ENCODE measurements at places on chromosomes 16 and 17. TPM values are rescaled to one million over a fixed set of nuclear protein-coding genes. Genes with fewer than 3 reads are reported as not detected.
A peak's percentile ranks its signal among the peaks of the same experiment; 100 is the strongest.

GRCh38 chr17:79441356-79442160, 169.3 kb downstream of the RBFOX3 start:
- DNase-seq, result no peak

DNA sequence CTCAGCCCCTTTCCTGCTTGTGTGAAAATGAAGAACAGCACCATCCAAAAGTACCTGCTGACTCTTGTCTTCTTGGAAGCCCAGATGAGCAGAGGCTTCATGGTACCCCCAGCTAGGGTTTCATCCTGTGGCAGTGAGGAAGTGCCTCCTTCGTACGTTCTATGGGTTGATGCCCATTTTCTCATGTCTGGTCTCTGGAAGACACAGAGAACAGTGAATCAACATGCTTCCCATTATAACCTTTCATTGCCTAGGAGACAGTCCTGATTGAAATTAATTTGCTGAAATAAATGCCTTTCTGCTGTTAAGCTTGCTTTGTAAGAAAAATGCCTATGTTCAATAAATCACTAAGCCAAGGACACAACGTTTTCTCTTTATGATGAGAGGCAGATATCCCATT, 36.5 kb downstream of the RCVRN start:
- DNase-seq, result no peak

GRCh38 chr17:40295488-40296436, 8.1 kb downstream of the CDC6 start:
- no peak for DNase-seq

GRCh38 chr17:65850486-65850885, 289.0 kb upstream of the AXIN2 start:
- no peak for DNase-seq

LDHD gene
- total RNA-seq, result 0.83 TPM

DNA sequence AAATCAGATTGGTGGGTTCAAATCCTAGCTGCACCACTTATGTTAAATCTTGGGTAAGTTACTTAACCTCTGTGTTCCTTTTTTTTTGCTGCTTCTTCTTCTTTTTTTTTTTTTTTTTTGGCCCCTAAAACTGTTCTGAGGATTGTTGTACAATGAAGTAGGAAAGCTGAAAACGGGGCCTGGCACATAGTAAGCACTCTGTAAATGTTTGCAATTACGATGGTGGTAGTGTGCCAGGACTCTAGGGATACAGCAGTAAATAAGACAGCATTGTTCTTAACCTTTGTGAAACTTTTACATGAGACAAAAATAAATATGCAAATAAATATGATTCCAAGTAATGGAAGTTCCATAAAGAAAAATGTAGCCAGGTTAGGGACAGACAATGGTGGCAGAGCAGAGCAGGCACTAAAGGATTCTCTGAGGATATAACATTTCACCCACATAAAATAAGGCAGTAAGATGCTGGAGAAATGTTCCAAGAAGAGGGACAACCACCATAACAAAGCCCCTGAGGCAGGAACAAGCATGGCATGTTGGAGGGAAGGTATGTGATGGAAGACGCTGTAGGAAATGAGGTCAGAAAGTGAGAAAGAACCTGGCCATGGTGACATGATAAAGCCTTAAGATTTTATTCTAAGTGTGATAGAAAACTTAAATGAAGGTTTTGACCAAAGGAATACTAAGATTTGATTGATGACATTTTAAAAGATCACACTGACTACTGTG, 127.3 kb downstream of the NLK start:
- no peak for DNase-seq

DNA sequence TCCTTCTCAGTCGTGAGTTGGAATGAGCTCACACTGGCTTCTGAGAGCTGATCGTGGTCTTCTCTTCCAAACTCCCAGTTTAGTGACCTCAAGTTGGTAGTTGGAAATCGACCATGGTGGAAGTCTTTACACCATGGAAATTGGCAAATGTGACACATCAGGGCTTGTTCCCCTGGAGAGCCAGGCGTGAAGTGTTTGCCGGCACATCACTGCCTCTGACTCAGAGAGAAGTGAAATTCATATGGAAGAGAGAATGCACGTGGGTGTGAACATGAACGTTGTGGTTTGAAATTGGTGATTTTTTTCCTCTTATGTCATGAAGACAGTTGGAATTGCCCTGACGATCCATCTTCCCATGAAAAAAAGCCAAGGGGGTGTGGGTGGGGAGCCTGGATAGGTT, 47.4 kb downstream of the AXIN2 start:
- no peak for DNase-seq

DNAH3 gene
- total RNA-seq, result 0.33 TPM

DNA sequence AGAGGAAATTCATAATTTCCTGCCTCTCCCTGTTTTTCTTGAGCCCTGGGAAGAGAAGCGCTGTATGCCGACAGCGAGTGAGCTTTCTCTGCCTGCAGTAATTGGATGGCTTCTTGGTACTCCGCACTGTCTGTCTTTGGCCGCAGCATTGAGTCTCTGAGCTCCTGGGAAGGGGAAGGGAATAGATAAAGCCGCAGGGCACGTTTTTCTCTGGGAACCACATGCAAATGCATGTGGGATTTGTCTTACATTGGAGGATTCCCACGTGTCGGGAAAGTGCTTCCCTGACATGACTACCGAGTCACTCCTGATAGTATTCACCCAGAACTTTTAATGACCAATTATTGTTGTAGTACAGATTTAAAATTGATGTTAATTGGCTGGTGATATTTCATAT, 385.9 kb downstream of the CPPED1 start:
- no peak for DNase-seq

DNA sequence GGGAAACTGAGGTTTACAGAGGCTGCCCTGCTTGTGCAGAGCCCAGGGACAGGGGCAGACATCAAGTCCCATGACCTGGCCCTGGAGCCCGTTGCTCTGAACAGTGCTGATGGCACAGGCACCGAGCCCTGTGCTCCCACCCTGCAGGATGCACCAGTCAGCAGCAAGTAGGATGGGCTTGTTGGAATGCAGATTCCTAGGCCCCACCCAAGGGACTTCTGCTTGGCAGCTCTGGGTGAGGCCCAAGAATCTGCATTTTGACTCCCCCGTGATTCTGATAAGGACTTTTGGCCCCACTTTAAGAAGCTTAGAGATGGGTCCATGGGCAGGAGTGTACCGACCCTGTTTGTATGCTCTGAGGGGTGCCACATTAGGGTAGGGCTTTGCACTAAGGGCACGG, 23.3 kb downstream of the LASP1 start:
- DNase-seq, result no peak

GRCh38 chr16:47016700-47017133, 43.2 kb upstream of the DNAJA2 start:
- no peak for DNase-seq

- DNase-seq, result no peak
These were observed 14.7 kb upstream of the LITAF start for GRCh38 chr16:11601425-11601824.

DNA sequence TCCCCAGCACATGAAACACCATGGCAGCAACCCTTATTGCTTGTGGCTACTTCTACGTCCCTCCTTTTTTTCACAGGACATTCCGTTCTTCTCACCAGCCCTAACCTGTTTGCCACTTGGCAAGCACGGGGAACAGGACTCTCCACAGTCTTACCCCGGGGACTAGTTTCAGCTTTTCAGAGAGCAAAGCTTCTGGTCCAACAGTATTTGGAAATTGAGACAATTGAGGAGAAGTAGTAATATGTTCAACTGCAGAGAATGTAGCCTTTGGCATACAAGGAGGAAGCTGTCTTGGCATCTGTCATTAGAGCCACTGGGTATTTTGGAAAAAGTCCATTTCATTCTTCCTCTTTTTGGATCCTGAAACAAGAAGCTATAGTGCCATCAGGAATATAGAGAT, 65.7 kb downstream of the MAP2K6 start:
- DNase-seq, result no peak

DNA sequence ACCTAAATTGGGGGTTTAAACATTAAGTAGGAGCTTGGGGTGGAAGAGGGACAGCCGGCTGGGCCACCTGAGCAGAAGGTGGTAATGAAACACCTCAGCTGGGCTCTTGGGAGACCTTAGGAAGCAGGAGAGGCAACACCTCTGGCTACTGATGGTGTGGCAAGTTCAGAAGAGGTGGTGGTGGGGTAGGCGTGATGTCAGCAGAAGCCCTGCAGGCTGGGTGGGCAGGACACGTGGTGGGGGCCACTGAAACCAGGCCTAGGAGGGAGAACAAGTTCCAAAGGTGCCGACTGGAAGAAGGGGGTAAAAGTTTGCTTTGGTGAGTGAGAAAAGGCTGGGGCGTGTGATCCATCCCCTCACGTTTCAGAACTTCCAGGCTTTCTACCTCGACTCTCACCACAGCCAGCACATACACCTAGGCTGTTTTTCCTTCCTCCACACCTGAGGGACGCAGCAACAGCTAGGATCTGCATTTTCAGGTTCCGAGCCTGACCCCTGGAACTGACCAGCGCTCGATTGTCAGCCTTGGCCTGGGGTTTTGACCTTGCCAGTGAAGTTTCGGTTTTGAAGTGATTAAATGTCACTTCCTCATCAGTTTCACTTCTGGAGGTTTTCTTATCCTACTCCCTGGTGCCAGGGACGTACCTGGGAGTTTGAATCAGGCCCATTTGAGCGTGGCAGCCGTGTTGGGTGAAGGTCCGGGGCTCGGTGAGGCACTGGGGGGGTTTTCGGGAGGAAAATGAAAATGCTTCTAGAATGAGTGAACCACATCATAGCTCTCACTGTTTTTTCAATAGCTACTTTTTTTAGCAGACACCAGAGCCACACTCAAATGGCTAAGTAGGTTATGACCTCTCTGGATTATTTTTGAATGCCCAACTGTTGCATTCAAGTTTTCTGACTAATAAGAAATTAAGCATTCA, 10.0 kb downstream of the SNN start:
- DNase-seq, result no peak

- DNase-seq, result no peak
These were observed 265.9 kb upstream of the SALL1 start for GRCh38 chr16:51416926-51417325.

DNA sequence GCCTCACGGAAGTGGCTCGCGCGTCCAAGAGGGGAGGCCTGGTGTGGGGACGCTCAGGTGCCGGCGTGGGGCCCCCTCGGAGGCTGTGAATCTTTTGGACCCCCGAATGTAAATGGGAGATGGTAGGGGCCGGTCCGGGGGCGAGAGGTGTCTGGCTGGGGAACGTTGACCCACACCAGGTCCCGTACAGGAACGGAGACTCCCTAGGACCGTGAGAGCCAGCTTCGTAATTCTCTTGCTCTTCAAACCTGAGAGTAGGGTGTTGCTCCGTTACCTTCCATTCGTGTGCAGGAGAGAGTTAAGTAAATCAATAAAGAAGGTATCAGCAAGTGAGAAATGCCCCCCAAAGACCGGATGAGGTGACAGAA, 481 bp downstream of the LYRM1 start:
- no peak for DNase-seq

SSTR5 gene
- total RNA-seq, result not detected

DNA sequence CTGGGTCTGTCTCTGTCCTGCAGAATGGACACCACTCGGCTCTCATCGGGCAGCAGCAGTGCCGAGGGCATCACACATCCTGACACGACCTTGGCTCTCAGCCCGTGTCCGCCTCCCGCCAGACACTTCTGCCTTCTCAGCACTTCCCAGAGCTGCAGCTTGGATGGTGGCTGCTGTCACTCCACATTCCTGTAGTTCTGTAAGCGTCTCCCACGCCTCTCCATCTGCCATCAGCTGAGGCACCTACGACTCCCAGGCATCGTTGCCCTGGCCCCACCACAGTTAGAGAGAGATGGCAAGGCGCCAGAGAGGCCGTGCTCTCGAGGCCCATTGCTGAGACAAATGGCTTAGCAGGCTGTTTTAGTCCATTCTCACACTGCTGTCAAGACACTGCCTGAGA, 195.9 kb upstream of the CHMP6 start:
- DNase-seq, result no peak

DNA sequence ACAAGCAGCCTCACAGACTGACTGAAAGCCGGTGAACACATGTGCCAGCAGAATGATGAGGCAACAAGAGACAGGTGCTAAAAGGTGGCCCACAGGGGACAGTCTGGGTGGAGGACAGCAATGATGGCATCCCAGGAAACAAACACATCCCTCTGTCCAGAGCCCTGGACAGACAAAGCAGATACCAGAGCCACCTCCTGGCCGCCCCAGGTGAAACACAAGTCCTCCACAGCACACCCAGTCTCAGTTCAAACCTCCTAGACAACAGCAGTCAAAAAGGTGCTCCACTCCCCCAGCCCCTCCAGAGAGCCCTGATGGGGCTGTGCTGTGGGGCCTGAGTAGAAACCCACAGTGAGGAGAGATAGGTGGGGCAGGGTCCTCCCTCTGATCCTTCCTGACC, 20.3 kb upstream of the CDH5 start:
- no peak for DNase-seq

C1QBP gene
- total RNA-seq, result 433 TPM

DNA sequence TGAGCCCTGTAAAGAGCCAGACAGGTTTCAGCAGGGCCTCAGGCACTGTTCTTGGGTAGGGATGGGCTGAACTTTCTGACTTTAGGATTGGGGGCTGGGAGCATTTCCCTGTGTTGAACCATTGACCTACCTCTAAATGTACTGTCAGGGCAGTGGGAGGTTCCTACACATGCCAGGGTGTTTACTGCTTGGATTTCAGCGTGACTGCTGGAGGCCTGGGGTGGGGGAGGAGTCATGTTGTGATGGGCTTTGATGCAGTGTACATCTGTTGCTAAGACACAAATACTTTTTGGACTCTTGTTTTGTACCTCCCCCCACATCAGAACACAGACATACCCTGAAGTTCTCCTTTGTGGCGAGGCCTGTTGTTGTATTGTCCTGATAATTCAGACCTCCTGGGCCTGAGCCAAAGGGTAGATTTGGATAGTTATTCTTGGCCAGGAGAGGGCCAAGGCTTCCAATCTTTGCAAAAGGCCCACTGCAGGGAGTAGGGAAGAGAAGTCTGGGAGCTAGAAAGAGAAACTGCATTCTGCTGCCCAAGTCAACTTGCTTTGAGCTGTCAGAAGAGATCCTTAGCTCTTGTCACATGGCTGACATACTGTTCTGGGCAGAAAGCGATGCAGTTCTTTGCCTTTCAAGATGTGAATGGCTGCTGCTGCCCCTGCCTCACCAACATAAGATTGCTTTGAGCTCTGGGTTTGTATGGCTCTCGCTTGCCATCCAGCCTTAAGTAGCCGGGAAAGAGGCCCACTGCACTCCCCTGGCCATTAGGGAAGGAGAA, 3.7 kb downstream of the NFE2L1 start:
- DNase-seq, result peak; percentile 83

- DNase-seq, result no peak
These were observed 6.8 kb downstream of the MAPK8IP3 start for GRCh38 chr16:1712791-1713261.
